NCI-H1417 (cell line): ENCODE measurements at places on chromosomes 16 and 17.

- no peak for DNase-seq
These were observed 16.9 kb downstream of the MAP3K3 start for GRCh38 chr17:63639125-63639524.

GRCh38 chr16:57971848-57972247, 920 bp upstream of the CNGB1 start:
- no peak for DNase-seq

GRCh38 chr17:76427501-76428231, 25.3 kb downstream of the UBE2O start:
- no peak for DNase-seq

DNA sequence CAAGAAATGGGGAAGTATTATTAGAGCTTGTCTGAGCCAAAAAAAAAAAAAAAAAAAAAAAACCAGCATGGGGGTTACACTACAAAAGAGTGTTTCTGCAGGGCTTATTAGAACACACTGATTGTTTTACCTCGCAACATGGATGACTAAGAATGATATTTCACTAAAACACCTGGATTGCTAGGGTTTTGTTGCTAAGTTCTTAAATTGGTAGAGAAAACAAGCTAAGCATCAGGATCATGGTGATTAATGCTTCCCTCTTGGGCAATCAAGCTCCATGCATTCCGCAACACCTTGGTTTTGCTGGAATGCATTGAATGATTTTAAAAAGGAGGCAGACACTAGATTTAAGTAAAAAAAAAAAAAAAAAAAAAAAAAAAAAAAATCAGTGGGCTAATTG, 931.4 kb upstream of the CDH8 start:
- no peak for DNase-seq

DNA sequence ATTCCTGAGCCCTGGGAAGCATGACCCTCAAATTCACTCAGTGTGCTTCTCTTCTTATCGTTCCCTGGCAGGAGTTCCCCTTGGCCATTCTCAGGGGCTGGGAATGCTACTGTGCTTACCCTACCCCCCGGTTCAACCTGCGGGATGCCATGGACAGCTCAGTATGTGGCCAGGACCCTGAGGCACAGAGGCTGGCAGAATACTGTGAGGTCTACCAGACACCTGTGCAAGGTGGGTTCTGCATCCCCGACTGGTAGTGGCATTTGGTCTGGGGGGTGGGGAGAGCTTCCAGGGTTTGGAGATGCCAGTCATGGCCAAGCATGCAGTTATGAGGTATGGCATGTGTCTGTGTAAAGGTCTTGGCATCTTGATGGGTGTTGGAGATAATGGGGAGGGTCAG, 39.4 kb downstream of the WSCD1 start:
- DNase-seq, result no peak

DNA sequence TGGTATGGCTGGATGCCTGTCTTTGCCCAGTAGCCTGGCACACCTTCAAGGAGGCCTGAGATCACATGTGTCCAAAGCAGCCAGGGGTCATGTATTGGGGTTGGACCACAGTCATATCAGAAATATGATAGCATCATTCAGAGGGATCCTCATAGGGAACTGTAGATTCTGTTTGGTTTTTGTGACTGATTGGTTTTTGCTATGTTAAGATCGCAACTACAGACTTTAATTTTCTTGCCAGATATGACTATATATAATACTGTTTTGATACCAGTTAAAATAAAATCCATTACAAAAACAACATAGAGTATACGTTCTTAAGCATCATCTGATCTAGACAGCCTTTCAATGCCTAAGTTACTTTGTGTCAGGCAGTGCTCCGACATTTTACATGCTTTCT, 11.8 kb upstream of the SMPD3 start:
- DNase-seq, result no peak

GRCh38 chr17:16364625-16365024, 11.4 kb upstream of the CENPV start:
- no peak for DNase-seq

GRCh38 chr17:73308017-73308823, 3.6 kb downstream of the CDC42EP4 start:
- no peak for DNase-seq

DNA sequence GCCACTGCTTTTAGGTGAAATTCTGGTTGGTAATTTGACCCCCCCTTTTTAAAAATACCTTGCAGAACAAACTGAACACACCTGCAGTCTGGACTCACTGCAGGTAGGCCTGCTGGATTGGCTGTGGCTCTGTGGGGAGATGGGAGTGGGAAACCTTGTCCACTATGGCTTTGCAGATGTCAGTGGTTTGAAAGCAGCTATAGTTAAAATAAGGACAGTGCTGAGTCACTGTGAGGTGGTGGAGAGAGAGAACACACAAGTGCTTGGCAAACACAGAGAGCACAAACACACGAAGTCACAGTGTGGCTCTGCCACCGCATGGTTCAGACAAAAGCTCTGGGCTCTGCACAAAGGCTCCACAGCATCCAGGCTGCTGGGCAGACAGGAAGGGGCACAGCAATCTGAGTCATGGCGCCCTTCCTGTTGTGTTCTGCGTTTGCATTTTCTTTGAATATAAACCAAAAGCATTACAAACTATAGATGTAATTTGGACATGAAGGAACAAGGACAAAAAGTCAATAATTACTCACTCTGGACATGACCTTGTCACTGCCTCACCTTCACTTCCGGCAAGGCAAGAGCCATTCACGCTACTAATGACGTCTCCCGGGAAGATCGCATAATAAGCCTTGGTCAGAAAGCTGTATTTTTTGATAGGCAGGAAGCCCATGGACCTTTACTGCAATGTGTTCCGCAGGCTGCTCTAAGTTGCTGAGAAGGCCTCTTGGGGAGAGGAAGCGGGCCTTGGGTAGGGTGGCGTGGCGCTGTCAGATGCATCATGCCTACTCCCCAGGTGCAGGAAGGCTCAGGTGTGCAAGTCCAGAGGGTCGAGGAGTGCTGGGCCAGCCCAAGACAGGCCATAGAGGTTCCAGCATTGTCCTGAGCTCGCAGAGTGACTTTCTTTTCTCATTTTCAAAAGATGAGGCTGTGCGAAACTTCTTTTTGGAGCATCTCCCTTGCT, 60.1 kb upstream of the MED9 start:
- DNase-seq, result peak; percentile 76

GRCh38 chr17:1181753-1182137, 2.0 kb upstream of the ABR start:
- no peak for DNase-seq

DNA sequence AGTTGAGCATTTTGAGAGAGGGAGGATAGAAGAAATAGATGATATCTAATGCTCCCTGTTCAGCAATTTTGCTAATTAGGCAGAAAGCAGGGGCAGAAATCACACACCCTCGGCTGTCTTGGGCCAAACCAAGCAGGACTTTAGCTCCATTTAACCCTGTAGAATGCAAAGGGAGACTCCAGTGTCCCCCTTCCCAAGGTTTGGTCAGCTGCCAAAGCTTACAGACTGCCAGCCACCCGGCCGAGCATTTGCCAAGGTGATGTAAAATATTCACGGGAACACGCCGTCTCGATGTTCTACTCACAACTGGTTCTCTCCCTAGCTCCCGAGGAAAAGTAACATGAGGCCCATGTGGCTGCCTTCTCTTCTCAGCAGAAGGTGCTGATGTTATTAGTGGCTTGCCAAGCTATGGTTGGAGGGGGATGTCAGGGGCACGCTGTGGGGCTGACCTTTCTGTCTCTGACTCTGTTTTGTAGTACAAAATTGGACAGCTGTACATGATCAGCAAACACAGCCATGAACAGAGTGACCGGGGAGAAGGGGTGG, 155.3 kb downstream of the PITPNC1 start:
- DNase-seq, result no peak

DNA sequence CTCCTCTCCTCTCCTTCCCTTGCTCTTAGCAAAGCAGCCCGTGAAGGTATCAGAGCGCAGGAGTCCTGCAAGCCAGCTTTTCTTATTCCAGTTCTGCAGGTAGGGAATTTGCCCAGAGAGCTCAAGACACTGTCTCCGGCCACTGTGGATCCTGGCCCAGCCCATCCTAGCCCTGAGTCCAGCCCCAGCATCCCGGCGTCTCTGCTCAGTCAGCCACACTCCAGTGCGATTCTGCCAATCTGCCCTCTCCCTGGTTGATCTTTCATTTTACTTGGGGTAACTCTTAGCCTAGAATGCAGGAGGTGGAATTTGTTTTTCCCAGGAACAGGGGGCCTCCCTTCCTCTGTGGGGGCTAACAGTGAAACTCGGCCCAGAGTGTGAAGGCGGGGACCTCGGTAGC, 176.9 kb upstream of the GSE1 start:
- DNase-seq, result no peak

DNA sequence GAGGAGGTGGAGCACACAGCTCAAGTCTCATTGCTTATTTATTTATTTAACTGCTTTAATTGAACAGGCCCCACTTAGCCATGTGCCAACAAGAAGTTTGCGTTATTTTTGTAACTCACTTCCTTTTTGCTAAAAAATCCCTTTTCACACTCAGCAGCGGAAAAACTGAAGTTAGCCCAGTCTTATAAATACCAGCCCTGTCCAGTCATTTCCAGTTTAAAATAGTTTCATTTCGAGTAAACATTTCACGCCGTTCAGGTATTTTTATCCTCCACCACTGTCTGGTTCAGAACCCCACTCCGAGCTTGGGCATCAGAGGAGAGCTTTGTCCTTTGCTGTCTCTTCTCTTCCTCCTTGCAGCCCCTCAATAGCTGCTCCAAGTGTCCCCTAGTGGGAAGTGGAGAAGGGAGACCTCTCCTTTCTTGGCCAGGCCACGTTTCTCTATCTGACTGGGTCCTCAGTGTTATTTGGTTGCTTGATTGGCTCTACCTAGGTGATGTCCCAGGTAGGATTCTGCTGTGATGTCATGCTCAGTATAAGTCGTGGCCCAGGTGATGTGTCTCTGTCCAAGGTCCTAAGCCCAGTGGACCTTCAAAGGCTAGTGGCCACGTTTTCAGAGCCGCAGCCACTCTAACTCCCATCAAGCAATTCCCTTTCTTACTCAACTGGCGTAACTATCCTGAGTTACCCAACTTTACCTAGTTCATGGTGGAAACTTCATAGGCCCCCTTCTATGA, 53.0 kb upstream of the GAS7 start:
- DNase-seq, result no peak

- DNase-seq, result no peak
These were observed 48.0 kb upstream of the CDYL2 start for GRCh38 chr16:80852261-80852872.

- no peak for DNase-seq
These were observed 568 bp upstream of the CCDC154 start for GRCh38 chr16:1444730-1445517.

DNA sequence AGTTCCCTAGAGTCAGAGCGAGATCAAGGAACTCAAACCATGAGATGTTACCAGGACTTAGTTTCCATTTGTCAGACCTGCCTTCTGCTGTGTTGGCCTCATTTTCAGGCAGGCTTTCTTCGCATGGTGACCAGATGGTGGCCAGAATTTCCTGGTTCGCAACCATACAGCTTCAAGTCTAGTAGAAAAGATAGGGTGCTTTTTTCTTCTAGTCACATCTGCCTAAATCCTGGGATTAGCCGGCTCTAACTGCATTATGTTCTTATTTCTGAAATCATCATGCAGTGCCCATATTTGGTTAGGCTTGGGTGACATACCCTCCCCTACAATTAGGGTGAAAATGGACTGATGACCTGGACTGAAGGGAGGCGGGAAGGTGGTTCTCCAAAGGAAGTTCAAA, 131.5 kb downstream of the SHISA9 start:
- no peak for DNase-seq

DNA sequence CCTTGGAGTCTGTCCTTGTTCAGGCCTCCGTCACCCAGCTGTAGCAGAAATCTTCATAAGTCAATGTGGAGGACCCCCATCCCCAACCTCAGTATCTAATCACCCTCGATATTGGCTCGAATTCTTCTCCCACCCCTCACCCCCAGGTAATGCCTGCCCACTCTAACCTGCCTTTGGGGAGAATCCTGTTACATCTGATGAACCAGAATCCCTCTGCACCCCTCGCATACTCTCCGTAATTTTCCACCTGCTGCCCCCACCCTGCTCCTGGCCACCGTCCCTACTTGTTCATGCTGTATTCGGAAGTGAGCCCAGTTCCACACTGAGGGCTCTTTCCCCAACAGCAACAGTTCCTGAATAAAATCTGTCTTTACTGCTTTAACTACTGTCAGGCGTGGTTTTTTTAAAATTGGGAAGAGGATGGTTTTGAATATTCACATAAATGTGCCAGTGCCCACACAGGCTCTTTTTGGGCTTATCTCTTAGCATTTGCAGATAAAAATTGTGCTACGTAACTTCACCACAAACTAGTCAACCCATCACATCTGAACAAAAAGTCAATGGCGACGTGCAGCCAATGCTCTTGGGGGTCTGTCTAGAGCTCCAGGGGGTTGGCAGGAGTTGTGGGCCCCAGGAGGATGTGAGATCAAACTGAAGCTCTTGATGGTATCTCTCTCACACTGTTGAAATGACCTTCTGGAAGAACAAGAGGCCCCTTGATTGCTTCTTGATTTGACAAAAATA, 73.7 kb downstream of the NETO2 start:
- DNase-seq, result no peak

GRCh38 chr17:81964081-81964849, 3.3 kb upstream of the NOTUM start:
- DNase-seq, result no peak

DNA sequence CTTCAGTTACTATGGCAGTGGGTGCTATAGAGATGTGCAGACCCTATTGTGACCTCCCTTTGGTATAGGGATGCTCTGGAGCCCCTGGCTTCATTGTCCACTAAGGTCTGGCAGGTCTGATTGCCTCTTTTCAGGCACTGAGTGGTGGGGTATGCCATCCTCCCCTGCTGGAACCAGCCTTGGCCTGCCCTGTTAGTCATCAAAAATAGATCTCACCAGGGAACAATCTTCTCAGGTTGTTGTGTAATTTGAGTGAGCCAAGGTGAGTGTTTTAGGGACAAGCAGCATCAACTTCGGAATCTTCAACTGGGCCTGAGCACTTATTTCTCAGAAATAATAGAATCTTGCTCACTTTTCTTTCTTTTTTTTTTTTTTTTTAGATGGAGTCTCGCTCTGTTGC, 19.6 kb downstream of the HMOX2 start:
- no peak for DNase-seq

DNA sequence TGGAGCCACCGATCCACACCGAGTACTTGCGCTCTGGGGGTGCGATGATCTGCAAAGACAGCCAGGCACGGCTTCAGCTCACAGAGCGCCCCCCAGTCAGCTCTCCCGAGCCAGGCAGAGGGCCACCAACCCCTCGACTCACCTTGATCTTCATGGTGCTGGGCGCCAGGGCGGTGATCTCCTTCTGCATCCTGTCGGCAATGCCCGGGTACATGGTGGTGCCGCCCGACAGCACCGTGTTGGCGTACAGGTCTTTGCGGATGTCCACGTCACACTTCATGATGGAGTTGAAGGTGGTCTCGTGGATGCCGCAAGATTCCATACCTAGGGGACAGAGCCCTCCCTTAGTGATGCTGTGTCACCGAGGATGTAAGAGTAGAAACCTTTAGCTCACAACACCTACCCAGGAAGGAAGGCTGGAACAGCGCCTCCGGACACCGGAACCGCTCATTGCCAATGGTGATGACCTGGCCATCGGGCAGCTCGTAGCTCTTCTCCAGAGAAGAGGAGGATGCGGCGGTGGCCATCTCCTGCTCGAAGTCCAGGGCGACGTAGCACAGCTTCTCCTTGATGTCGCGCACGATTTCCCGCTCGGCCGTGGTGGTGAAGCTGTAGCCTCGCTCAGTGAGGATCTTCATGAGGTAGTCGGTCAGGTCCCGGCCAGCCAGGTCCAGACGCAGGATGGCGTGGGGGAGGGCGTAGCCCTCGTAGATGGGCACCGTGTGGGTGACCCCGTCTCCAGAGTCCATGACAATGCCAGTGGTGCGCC, 1.6 kb downstream of the ACTG1 start:
- DNase-seq, result peak; percentile 37
